ENCODE measurements at places on chromosomes 3 and 15.

DNA sequence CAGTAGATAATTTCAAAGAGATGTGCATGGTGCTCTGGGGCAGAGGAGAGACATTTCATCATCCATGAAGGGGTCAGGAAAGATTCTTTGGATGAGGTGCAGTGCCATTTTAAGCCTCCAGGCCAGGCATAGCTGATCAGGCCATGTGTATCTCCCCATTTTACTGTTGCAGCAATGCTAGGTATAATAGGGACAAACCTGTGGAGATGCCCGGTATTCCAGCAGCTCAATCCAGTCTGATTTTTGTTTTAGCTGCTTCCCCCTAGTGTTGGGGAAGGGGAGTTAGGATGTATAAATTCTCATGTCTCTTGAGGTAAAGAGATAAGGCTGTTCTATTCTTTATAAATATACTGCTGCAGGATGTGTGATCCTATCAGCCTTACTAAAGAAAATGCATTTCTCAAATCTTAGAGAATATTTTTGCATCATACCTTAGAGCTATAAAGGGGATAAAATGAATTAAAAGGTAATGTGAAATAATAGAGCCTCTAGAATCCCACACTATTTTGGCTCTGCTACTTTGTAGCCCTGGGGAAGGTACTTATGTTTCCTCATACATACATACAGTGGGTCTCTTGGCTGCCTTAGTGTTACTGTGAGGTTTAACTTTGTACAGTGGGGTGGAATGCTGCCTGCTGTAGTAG, 5.2 kb downstream of the CDV3 start:
- peak; percentile 50 for DNase-seq

DNA sequence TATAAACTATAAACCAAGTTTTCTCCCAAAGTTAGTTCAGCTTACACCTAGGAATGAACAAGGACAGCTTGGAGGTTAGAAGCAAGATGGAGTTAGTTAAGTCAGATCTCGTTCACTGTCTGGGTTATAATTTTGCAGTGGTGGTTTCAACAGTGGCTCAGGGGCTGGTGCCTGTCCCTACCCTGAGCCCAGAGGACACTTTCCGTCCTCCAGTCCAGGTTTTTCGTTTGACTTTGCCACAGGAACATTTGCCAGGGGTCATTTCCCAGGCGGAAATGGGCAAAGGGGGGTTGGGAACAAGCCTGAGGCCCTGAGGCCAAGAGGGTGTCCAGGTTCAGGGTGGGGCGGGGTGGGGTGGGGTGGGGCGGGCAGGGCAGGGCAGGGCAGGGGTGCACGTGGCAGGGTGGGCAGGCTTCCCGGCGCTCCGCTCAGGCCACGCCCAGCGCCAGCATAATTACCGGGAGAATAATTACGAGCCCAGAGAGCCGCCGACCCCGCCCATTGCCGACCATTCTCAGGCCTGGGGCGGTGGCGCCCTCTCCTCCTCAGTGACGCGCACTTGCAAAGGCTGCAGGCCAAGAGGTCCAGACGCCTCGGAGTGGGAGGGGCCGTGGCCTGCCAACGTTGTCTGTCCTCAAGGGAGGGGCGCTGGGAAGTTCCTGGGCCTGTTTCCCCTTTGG, 70.4 kb downstream of the KLF13 start:
- DNase-seq = peak; percentile 72

GRCh38 chr3:45180051-45180450, 33.9 kb upstream of the CDCP1 start:
- DNase-seq = peak; percentile 27

- no peak for DNase-seq
Measured at GRCh38 chr3:156297582-156297981, 177.2 kb downstream of the KCNAB1 start.

GRCh38 chr3:187906416-187906815, 161.1 kb upstream of the BCL6 start:
- DNase-seq = no peak

GRCh38 chr3:17949101-17949500, 206.7 kb upstream of the TBC1D5 start:
- peak; percentile 67 for DNase-seq

DNA sequence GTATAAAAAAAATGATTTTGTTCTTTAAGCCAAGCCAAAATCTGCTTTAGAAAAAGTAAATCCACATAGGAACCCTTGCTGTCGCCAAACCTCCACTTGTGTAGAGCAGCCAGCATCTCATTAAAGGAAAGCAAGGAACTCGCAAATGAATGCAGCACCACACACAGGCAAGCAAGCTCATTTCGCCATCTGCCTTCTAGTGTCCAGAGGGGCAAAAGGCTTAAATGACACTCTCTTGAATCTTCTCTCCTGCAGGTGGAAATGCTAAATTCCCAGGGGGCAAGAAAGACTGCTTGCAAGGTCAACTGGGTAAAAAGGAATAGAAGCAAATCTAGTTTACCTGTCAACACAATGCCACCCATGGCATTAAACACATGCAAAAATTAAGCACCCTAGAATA, 2.4 kb downstream of the MB21D2 start:
- DNase-seq = no peak

- DNase-seq = peak; percentile 81
Measured at GRCh38 chr3:187746442-187747281, 1.4 kb upstream of the BCL6 start.

DNA sequence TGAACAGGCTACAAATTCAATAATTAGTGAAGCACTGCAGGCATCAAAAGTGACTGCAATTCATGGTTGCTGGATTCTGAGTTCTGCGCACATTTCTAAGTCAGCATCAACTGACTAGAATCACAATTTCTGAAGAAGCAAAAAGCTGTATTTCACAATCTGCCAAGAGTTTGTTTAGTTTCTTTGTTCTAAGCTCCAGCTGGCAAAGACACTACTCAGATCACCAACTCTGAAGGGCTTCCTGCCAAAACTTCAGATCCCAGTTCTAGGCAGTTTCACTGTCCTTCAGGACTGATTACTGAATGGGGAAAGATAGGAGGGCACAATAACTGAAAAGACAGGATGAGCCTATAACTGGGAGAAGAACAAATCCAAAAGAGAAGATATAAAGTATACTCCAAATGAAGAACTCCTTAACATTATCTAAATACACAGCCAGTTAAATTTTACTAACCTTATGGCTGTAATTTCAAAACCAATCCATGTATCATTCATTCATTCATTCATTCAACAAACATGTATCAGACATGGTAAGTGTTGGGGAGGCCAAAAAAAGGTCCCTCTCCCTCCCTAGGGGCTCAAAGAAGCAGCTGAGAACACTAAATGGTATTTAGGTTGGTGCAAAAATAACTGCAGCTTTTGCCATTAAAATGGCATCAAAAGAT, 17.1 kb downstream of the TJP1 start:
- DNase-seq = no peak

GRCh38 chr15:100853676-100854440, 25.8 kb upstream of the ALDH1A3 start:
- DNase-seq = no peak

- no peak for DNase-seq
Measured at GRCh38 chr3:98532275-98532637, 478 bp downstream of the GPR15 start.

DNA sequence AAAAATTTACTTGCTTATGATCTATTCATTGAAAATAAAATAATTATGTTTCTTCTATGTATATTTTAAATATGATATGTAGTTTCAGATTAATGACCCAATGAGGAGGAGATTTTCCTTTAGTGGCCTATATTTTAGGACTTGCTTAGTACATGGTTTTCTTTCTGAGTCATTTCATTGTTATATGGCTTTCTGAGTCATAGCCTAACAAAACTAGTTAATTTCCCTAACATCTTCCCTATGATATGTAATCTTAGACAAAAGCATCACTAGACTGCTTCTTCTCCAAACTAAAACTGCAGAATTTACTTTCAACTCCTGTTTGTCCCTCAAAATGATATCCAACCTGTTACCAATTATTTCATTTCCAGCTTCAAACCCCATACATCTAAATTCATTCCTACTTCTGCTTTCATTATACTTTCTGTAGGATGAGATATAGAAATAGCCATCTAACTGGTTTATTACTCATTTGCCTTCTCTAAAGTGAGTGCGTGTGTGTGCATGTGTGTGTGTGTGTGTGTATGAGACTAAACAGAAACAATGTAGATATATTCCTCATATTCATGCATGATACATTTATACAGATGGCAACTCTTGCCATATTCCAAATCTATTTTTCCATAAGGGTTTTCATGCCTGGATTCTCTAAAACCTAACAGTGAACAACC, 915.0 kb upstream of the GBE1 start:
- DNase-seq = no peak

All from suppressor macrophage treated with lipopolysaccharide for 1 hour (primary cell).